Dermis microvascular lymphatic vessel endothelial cell (primary cell): ENCODE measurements at places on chromosomes 7 and 10. TPM values are rescaled to one million over a fixed set of nuclear protein-coding genes. Genes with fewer than 3 reads are reported as not detected.

Gene ZNF467
- 4.5 and 8.0 TPM in 2 replicates for total RNA-seq

Gene UNCX
- total RNA-seq = not detected in 2 replicates

Gene MSANTD7
- 17.1 and 18.1 TPM in 2 replicates for total RNA-seq

Gene PRRT4
- total RNA-seq = not detected in 2 replicates

Gene C10orf53
- total RNA-seq = not detected in 2 replicates

Gene CPA2
- not detected in 2 replicates for total RNA-seq

Gene SPDYE2B
- total RNA-seq = not detected in 2 replicates

Gene FKBP9
- 103 and 158 TPM in 2 replicates for total RNA-seq

Gene VAX1
- total RNA-seq = not detected in 2 replicates

Gene PSMA2
- 57.1 and 72.0 TPM in 2 replicates for total RNA-seq

Gene MNX1
- under 0.01 TPM in 2 replicates for total RNA-seq

Gene CDCA7L
- total RNA-seq = 41.0 and 45.1 TPM in 2 replicates

Gene SORCS1
- not detected in 2 replicates for total RNA-seq
